Metanephros (tissue), 2 donors: ENCODE measurements at places on chromosomes 1 and 21. TPM values are rescaled to one million over a fixed set of nuclear protein-coding genes. Genes with fewer than 3 reads are reported as not detected.

The CLDN19 gene
- 93.1 TPM for total RNA-seq

The PRAMEF7 gene
- total RNA-seq = not detected

The BGLAP gene
- total RNA-seq = 2.1 TPM

The IFT25 gene
- total RNA-seq = 29.0 TPM

The S100A5 gene
- total RNA-seq = 0.82 TPM

The MPL gene
- 0.58 TPM for total RNA-seq

The DRAXIN gene
- 0.93 TPM for total RNA-seq

The TRIM67 gene
- 0.47 TPM for total RNA-seq

The ESPN gene
- total RNA-seq = 9.3 TPM

The CLCA2 gene
- total RNA-seq = not detected

The AUNIP gene
- 1.2 TPM for total RNA-seq

The NT5C1A gene
- 4.1 TPM for total RNA-seq

The BOLA1 gene
- 18.1 TPM for total RNA-seq

The SYCP1 gene
- not detected for total RNA-seq

The RHCE gene
- total RNA-seq = 4.9 TPM

The CRYAA gene
- not detected for total RNA-seq

The GPR25 gene
- total RNA-seq = not detected

The GORAB gene
- 11.3 TPM for total RNA-seq

The G0S2 gene
- total RNA-seq = 41.5 TPM

The ADAMTS5 gene
- 36.7 TPM for total RNA-seq

The ATF3 gene
- total RNA-seq = 36.6 TPM

The HSD11B1 gene
- total RNA-seq = 0.12 TPM

The TBX19 gene
- total RNA-seq = 2.0 TPM

The CYP4A22 gene
- total RNA-seq = 0.47 TPM

The TINAGL1 gene
- 96.1 TPM for total RNA-seq

The HES5 gene
- 4.1 TPM for total RNA-seq

The PDZK1 gene
- 61.4 TPM for total RNA-seq

The HSD3B2 gene
- total RNA-seq = 1.3 TPM

The GPR153 gene
- 6.2 TPM for total RNA-seq

The COL11A1 gene
- 9.1 TPM for total RNA-seq

The OR2T2 gene
- 0.06 TPM for total RNA-seq

The FHAD1 gene
- total RNA-seq = 3.2 TPM

The GUCA2A gene
- not detected for total RNA-seq

The PDC gene
- not detected for total RNA-seq

The LCE1C gene
- total RNA-seq = not detected

The SEMA6C gene
- 39.0 TPM for total RNA-seq

The CA6 gene
- total RNA-seq = not detected

The VWA5B1 gene
- 2.4 TPM for total RNA-seq

The CLDN17 gene
- total RNA-seq = not detected

The ZNF683 gene
- not detected for total RNA-seq

The STIL gene
- total RNA-seq = 6.6 TPM

The TMEM39B gene
- 10.4 TPM for total RNA-seq

The CLIC6 gene
- 1.5 TPM for total RNA-seq

The IFNLR1 gene
- total RNA-seq = 3.6 TPM

The HMGCS2 gene
- 36.5 TPM for total RNA-seq

The TRABD2B gene
- 6.4 TPM for total RNA-seq

The SEC16B gene
- total RNA-seq = 6.3 TPM

The MTMR11 gene
- 22.9 TPM for total RNA-seq

The TTF2 gene
- 15.4 TPM for total RNA-seq

The RCAN1 gene
- 26.4 TPM for total RNA-seq
